Motor neuron (in vitro differentiated cells): ENCODE measurements at places on chromosomes 1 and 21.

DNA sequence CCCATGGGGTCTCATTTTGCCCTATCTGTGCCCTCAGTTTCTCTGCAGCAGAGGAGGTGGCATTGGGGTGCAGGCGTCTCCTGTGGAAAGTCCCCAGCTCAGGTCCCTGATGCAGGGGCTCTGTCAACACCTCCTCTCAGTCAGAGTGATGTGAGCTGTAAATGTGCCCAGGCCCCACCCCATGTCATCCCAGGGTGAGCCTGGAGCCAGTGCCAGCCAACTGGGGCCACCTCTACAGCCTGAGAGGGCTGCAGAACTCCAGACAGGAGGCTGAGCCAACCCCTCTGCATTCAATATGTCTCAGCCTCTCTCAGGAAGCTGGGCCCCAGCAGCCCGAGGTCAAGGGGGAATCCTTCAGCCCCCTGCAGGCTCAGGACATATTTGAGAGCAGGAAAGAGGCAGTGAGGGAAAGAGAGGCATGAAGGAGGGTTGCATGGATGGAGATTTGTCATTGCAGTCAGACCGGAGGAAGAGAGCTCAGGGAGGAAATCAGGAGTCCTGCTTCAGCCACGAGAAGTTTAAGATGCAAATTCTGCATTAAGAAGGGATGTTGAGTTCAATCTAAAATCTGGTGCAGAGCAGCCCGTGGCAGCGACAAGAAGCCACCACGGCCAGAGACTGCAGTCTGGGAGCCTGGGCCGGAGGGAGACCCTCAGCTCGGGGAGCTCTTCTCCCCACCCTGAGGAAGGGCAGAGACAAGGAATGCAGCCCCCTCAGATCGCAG lies 288.2 kb upstream of the VAMP3 start:
- peak; percentile 68 for ATAC-seq

DNA sequence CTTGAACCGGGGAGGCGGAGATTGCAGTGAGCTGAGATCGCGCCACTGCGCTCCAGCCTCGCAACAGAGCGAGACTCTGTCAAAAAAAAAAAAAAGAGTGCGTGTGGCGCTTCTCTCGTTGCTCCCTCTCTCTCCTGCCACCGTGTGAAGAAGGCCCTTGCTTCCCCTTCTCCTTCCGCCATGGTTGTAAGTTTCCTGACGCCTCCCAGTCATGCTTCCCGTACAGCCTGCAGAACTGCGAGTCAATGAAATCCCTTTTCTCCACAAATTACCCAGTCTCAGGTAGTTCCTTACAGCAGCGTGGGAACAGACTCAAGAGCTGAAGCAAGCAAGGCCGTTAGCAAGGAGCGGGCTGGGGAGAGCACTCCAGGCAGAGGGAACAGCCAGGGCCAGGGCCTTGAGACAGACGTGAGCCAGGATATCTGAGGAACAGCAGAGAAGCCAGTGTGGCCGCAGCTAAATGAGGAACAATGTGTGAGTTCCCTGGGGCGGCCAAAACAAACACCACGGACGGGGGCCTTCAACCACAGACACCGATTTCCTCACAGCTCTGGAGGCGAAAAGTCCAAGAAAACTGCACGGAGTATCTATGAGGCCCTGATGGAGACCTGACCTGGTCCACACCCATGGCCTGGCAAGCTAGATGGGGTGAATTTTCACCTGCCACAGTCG lies 54.2 kb upstream of the ETS2 start:
- no peak for ATAC-seq

- ATAC-seq, result no peak
Measured at GRCh38 chr1:33586106-33586505, 113.7 kb downstream of the ZSCAN20 start.

GRCh38 chr1:222377428-222378088 lies 170.3 kb downstream of the HHIPL2 start:
- ATAC-seq, result peak; percentile 77

GRCh38 chr1:186497651-186498050 lies 36.7 kb upstream of the PDC start:
- no peak for ATAC-seq

- ATAC-seq, result no peak
Measured at GRCh38 chr1:182794676-182795201, 5.2 kb downstream of the NPL start.

GRCh38 chr1:29650041-29650400 lies 413.7 kb downstream of the PTPRU start:
- ATAC-seq, result no peak

DNA sequence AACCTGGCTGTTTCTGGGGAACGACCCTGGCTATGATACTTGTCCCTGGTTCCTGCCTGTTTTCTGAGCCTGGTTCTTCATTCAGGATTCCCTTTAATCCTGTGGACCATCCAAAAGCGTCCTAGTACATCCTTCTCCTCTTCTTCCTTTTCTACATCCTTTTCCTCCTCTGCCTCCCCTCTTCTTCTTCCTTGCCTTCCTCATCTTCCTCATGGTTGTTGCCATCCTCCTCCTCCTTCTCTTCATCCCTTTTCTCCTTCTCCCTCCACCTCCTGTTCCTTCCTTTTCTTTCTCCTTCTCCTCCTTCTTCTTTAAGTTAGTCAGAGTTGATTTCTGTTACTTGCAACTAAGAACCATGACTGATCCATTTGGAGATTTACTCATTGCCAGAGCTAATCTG lies 197.8 kb downstream of the FOXD2 start:
- ATAC-seq, result no peak

- no peak for ATAC-seq
Measured at GRCh38 chr1:228299901-228300300, 92.1 kb downstream of the OBSCN start.

DNA sequence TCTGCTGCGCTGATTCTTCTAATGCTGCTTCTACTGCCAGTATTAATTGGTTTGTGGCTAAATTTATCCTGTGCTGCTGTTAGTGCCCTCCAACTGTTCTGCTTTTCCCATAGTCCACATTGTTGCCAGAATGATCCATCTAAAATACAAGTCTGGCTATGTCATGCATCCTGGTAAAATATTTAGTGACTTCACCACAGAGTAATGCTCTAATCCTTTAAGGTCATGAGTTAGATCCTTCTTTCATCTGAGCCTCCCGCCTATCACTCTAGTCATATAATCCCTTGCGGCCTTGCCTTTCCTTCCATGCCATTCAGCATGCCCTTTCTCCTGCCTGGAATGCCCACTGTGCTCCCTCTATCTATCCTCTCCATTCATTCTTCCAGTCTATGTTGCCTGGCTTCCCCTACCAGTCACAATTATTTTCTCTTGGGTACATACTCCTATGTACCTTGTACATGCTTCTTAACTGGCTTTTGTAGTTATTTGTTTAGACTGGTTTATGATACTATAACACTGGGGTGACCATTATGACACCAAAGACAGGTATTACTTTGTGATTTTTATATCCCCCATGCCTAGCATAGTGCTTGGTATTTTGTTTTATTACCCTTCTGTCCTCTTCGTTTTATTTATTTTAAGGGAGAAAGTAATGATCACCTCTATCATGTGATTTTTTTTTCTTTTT lies 144.0 kb downstream of the MAGI3 start:
- peak; percentile 62 for ATAC-seq

DNA sequence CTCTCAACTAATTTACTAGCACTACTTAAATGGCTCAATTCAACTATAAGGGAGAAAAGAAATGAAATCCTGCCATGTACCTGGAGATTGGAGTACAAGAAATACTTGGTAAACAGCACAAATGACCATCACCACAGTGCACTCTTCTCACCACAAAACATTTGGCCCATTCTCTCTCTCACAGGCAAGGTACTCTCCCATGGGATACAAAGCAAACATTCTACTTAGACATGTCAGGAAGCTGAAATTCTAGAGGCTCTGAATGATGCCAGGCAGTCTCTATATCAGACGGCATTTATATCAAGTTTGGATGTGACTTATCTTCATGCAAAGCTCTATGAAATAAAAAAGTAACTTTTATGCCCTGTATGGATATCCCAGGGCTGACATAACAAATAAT lies 72.5 kb downstream of the DPT start:
- no peak for ATAC-seq

- ATAC-seq, result no peak
Measured at GRCh38 chr1:54380290-54380882, 25.8 kb downstream of the SSBP3 start.

DNA sequence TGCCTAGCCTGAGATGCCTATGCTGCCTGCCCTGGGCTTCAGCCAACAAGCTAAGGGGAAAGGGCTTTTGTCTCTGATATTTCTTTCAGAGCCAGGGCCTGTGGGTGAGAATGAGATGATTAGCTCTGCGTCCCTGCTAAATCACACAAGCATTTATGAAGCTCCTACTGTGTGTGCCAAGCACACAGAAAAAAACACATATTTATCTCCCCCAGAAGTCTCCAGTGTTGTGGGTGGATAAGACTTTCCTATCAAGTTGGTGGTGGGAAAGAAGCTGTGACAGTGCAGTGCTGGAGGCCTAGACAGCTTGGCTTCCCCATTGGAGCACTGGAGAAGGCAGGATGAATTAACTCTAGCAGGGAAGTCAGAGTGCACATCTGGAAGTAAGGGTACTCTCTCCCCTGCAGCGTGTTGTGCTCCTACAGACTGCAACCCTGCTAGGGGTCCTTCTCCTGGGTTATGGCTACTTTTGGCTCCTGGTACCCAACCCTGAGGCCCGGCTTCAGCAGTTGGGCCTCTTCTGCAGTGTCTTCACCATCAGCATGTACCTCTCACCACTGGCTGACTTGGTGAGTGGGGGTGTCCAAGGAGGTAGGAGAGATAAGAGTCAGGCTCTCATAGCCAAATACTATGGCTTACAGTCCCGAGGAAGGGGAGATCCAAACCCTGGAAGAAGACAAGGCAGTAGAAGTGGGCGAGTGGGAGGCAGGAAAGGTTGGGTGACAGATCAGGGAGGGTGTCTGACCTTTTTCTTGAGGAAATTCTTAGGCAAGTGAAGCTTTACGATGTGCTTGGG lies 1.7 kb downstream of the SLC50A1 start:
- no peak for ATAC-seq

- ATAC-seq, result no peak
Measured at GRCh38 chr1:165992533-165992932, 165.1 kb downstream of the UCK2 start.

GRCh38 chr1:6783936-6784559 lies 1.2 kb upstream of the CAMTA1 start:
- peak; percentile 1 for ATAC-seq

DNA sequence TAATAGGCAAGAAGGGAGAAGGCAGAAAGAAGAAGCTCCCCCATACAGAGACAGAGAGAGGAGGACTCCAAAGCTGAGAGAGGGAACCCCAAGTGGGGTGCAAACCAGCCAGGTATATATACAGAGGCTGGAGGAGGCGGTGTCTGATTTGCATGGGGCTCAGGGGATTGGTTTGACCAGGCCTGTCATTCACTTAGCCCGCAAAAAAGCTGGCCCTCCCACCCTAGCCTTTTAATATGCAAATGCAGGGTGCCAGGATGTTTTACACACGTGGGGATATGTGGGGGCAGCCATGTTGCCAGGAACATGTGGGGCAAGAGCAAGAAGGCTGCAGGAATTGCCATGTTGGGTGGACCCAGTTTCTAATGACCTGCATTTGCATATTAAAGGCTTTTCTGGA lies 37.0 kb upstream of the TENT5B start:
- ATAC-seq, result peak; percentile 65

GRCh38 chr1:111989531-111990025 lies at the start of gene KCND3:
Gene KCND3, minus strand, starts transcription at chr1:111989668.
- ATAC-seq, result peak; percentile 39

DNA sequence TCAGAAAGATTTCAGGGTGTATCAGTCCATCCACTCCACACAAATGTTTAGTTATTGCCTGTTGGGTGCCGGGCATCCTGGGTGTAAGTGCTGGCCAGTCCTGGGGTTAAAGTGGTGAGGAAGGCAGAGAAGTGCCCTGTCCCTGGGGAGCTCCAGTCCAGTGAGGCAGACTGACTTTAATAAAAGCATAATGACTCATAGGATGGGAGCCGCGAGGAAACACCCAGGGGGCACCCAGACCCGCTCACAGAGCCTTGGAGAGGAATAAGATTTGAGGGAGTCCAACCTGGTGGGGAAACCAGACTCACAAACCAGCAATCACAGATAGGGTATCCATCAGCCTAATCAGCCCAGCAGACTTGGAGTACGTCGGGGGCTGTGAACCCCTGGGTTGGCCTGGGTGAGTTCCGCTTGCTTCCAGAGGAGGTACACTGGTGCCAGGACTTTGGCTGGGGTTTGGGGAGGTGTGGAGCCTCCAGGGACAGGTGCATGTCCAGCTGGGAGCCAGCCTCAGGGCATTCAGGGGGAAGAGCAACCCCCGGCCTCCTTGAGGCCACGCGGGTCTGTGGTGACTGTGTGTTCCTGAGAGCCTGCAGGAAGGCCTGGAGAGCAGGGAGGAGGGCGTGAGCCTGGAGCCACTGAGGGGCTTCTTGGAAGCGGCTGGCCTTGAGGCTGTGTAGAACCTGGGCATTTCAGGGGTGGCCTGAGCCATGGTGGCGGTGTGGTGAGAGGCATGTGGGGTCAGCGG lies 3.7 kb downstream of the PEAR1 start:
- ATAC-seq, result no peak

DNA sequence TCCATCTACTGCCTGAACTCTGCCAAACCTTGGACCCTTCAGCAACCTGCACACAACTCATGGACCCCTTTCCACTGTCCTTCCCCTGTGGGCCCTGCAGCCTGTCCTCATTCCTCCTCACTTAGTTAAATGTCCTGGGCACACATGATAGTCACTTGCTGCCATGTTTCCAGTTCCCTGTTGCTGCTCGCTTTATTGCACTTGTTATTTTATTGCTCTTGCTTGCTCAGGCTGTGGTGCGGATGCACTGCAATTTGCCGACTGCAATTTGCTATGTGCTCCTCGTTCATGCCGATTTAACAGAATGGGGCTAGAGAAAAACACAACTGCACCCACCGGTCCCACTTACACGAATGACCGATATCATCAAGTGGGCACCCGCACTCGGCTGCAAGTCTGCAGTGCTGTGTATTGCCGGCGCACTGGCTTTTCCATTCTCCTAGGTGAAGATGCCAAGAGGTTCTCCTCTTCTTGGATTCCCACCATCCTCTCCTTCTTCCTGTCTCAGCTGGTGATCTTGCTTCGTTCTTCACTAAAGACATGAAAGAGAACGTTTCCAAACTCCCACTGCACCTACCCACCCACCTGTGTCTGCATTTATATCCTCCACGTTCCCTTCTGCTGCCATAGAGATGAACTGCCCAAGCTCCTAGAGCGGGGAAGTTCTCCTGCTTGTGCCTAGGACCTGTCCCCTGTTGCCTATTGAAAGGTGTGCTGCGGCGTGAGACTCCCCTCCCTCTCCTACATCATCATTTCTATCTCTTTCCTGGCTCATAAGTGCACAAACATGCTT lies 45.4 kb upstream of the B3GALT5 start:
- no peak for ATAC-seq

GRCh38 chr1:20311289-20311688 lies 20.6 kb downstream of the VWA5B1 start:
- peak; percentile 21 for ATAC-seq

DNA sequence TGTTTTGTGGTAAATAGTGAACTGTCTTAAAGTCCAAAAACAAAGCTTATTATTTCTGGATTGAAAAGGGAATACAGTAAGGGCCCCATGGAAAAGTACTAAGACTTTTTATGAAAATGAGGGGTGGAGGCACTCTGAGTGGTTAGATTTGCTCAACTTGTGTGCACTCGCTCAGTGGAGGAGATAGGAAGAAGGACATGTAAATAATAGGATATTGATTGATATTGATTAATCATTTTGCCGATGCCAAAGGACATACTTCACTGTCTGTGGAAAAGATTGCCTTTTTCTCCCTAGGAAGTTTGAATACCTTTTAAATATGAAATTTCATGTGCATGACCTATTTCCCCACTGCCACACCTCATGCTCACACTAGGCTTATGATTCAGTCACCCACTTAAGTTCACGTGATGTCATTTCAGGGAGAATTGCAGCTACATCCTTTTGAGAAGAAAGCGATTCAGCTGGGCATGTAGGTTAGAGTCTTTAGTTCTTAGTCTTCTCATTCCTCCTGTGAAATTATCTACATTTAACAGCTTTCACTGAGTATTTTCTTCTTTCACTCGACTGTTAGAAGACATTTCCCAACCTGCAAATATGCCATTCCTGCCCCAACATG lies 5.0 kb downstream of the MTR start:
- ATAC-seq, result no peak
